ENCODE measurements at places on chromosomes 7 and 10.

DNA sequence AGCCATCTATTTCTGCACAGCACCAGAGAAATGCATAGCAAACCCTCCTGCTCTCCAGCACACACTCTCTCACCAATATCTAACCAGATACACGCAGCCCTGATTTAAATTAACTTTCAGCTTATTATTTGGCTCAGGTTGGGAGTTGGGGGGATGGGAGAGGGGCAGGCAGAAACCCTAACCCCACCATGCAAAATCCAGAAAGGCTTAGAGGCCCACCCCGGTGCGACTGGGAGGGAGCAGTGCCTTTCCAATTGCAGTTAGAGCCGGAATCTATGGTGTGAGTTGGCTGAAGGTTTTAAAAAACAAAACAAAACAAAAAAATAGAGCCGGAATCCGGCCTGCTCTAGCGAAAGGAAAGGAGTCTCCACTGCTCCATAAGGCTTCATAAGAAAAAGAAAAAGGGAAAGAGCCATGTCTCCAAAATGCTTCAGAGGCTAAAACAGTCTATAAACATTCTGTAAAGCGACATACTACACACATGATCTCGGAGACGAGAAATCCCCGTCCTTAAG, 2.9 kb downstream of the IGF2BP3 start:
- DNase-seq = no peak

GRCh38 chr10:70052462-70053217, at the start of gene MACROH2A2:
Gene MACROH2A2, plus strand, starts transcription at chr10:70052846. Its CDS starts 22,813 bp downstream, at chr10:70075659.
- no peak for DNase-seq

DNA sequence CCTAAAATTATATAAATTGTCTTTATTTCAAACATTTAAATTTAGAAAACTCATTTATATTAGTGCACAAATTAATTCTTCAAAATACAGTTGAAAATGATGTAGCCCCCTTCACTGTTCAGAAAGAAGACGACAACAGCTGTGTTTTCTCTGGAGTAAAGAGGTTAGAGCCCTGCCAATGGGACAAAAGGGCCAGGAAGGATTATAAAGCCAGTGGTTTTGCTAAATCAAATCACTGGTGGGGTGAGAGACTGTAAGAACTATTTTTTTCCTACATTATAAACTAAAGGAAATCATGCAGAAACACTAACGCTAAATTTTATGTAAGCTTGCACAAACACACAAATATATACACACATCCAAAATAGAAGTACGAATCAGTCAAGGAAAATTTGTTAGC, 386.6 kb downstream of the PARD3 start:
- no peak for DNase-seq

- DNase-seq = no peak
Measured at GRCh38 chr7:94655126-94655847, 646 bp downstream of the SGCE start.

- no peak for DNase-seq
Measured at GRCh38 chr10:30581779-30582380, 47.7 kb downstream of the LYZL2 start.

GRCh38 chr10:75038335-75038734, 73.1 kb upstream of the SAMD8 start:
- no peak for DNase-seq

DNA sequence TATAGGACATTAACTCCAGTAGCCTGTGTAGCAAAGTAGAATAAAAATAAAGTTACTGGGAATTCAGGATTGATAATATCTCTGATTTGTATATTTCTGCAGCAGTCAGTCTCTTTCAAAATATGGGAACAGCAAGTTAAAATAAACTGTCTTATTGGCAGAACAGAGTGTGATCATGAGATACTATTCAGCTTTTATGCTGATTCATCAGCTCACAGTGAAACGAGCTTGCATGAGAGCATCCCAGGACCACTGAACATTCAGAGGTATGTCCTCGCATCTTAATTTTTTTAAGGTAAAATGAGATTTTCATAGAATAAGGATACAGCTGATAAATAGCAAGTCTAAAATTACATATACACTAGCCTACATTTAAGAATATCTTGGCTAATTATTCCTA, 282.5 kb upstream of the MYO3A start:
- DNase-seq = no peak

- DNase-seq = no peak
Measured at GRCh38 chr10:37490266-37490665, 364.9 kb downstream of the ANKRD30A start.

DNA sequence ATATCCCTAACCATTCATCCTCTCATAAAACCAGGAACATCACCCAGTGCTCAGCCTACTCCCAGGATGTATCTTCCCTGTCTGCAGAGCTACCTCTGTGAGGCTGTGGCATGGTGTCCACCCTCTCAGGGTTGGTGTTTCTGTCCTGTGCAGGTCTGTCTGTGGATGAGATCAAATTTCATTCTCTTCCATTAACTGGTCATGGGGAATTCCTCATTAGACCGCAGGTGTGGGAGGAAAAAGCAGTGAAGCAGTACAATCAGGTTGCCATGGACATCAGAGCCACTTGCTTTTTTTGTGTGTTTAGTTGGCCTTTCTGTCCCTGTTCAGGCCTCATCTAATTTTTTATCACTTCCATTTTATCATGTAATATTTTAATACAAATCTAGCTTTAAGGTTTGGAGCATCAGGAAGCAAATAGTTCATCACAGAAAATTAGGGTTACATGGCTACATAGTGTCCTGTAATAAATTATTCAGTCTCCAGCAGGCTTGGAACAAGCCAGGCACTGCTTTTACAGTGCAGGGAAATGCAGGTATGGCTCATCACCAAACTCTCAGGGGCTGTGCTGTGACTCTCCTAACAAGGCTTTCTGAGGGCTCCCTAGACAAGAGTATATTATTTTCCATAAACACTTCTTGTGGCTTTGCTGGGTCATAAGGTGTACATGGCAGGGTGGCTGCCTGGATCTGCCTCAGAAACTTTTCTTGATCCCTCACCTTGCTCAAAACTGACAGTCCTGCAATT, 594.9 kb upstream of the IGFBP3 start:
- DNase-seq = no peak

- DNase-seq = no peak
Measured at GRCh38 chr7:77665161-77665560, 31.1 kb upstream of the RSBN1L start.

DNA sequence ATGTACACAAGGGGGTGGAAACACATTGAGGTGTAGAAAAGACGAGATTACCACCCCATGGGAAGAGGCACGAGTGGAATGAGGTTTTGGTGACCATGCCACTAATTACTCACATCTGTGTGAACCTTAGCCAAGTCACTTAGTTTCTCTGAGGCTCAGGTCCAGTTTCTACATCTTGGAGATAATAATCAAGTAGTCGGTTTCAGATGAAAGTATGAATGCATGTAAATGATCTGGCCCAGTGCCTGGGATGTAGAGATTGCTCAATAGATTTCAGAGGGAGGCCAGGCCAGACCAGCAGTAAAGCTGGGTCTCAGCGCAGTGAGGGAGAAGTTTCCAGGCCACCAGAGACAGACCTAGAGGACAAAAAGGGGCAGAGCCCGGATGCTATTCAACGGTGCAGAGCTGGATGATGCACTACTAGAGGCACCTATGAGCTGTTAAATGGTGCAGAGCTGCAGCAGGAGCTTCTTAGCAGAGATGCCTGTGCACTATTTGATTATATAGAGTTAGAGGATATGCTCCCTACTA, 725.1 kb downstream of the GRID1 start:
- DNase-seq = no peak

GRCh38 chr10:22761569-22762220, 47.3 kb upstream of the PIP4K2A start:
- DNase-seq = no peak

- no peak for DNase-seq
Measured at GRCh38 chr7:26680587-26680986, 183.8 kb downstream of the SKAP2 start.

DNA sequence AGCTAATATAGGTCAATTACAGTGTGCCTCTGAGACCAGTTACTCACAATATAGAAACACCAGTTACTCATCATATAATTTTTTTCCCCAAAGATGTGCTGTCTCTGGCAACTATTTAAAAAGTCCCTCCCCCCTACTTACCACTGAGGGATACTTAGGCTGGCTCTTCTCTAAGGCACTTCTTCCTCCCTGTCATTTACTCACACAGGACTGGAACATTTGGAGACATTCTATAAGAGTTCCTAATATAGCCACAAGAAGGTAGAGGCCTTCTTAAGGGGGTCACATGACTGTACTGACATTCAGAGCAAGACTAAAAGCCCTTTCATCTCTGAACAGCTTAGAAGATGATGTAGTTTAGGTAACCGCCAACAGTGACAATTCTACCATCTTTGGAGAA, 44.4 kb upstream of the SLIT1 start:
- no peak for DNase-seq

DNA sequence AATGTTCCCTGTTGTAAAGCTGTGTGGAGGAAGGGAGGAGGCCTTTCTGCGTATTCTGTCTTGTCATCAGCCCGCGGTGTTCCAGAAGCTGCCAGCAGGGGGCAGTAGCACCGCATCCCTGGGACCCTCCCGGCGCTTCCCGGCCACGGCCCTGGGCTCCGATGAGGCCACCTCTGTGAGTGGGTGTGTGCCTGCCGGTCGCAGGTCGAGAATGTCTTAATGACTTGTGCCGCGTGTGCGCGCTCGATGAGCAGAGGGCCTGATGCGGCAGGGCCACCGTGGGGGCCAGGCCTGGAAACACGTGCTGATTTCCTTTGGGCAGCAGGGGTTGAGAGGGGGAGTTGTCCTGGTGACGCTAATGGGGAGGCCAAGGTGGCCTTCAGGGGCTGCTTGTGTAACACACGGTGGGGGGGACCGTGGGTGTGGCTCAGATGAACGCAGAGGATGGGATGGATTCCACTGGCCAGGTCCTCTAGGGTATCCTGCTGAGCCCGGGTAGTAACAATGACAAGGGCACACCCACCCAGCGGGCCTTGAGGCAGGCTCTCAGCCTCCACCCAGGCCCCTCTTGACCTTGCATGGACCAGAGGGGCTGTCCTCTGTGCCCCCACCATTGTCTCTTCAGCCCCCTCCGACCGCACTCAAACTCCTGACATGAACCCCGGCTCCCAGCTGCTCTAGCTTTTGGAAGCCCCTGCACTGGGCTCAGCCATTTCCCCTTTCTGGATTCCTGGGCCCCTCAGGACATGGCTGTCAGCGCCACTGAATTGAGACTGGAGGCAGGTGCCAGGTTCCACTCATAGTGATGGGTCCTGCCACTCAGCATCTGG, 135.9 kb upstream of the PODXL start:
- DNase-seq = peak; percentile 28

DNA sequence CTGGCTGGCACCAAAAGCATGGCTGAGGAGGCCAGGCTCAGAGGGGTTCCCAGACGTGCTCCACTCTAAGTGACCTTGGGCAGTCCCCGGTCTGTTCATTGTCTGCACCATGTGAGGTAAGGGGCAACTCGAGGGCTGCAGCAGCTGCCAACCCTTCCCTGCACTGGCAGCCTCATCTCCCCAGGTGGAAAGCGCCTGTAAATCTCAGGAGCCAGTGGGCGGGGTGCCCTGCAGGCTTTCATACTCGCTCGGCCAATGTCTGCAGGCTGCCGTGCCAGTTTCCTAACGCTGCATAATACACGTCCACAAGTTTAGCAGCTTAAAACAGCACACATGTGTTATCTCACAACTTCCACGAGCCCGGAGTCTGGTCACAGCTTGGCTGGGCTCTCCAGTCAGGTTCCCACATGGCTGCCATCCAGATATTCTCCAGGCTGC, 12.6 kb upstream of the GDF10 start:
- DNase-seq = no peak

- no peak for DNase-seq
Measured at GRCh38 chr10:103835096-103836050, 20.0 kb downstream of the SH3PXD2A start.

- no peak for DNase-seq
Measured at GRCh38 chr10:89283936-89284475, 17.8 kb upstream of the IFIT2 start.

DNA sequence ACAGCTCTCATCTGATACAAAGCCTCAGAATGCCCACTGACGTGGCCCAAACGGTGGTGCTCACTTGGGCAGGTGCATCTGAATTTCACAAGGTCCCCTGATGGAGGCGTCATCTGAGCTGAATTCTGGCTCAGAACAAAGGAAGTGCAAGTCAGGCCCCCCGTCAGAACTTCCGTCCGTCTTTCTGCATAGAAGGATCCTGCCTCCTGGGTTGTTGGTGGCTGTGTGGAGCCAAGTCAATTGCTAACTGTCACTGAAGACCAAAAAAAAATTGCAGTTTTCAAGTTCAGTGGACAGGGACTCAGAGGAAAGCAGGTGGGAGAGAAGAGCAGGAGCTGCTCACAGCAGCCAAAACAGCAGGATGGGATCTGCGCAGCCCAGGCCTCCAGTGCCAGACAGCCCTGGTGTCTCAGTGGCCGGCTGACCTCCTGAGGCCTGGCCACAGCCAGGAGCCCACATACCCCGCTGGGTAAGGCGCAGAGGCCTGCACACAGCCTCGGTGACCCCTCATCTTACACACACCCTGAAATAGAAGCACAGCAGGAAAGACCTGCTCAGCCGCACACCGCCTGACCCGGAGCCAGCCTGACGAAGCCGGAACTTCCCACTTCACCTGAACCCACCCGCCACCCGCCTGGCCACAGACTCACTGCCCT, 49.4 kb downstream of the PYROXD2 start:
- no peak for DNase-seq

GRCh38 chr7:10205696-10206095, 768.0 kb upstream of the PHF14 start:
- DNase-seq = no peak

DNA sequence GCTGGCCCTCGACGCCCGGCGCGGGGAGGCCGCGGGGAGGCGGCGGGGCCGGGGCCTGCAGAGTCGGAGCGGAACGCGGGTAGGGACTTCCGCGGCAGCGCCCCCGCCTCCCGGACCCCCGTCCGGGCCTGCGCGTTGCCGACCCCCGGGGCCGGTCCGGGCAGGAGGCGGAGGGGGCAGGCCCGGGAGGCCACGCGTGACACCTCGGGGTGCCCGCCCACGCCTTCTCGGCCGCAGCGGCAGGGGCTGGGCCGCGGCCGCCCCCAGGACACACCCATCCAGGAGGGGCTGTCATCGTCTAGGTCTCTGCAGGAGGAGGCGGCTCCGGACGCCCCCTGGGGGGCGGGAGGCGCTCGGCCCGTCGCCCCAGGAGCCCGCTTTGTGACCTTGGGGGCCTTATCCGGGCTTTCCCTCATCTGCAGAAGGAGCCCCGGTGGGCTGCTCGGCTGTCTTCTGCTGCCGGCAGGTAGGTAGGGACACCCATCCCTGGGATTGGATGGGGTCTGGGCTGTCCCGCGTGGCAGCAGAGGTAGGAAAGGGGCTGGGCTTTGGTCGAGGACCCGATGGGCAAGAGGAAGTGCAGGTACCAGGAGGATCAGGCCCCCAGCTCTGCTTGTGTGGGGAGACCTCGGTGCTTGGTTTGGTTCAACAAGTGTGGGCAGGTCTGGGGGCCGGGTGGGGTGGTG, 569 bp downstream of the ZNF316 start:
- DNase-seq = peak; percentile 99

GRCh38 chr10:97849103-97849686, 448 bp upstream of the GOLGA7B start:
- DNase-seq = no peak

Data from GM19239 (cell line).